ENCODE measurements at places on chromosomes 2 and 18. TPM values are rescaled to one million over a fixed set of nuclear protein-coding genes. Genes with fewer than 3 reads are reported as not detected.

DNA sequence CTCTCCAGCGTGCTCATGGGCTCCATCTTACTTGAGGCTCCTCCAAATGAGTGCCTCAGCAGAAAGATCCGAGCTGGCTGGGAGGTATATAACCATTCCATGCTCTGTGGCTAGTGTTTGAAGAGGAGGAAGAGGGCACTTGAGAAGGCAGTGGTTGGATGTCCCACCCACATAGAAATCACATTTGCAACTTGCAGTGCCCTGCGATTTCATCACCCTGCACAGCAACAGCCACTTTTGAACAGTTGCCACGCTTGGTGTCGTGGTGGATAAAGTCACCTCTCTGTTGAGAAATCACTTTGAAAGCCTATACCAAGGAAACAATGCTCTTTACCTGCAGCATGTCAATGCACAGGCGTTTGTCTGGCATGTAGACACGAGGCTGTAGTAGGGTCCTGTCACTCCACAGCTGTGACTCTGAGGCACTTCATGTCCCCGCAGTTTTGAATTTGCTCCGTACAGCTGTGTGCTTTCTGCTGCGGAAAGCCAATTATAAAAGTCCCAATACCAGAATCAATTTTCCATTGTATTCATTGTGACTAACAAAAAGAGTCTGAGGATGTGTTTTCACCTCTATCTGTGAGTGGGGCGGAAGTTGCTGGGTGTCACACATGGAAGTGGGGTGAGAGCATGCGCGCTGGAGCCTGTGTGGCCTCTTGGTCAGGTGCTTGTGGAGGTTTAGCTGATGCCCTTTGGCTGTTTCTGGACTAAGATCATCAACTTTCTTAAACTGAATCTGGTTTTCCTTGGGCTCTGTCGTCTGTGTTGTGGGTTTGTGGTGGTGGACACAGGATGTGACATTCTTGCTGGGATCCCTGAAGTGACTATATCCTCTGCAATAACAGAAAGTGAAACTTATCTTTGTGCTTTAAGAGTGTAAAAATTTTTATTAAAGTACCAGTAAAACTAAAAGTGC is 2.8 kb downstream of the CNDP2 start:
- peak; percentile 74 for DNase-seq

- no peak for DNase-seq
These were observed 7.8 kb upstream of the FZD7 start for GRCh38 chr2:202025816-202026215.

GRCh38 chr18:35971661-35972196 is 750 bp upstream of the RMP24 start:
- no peak for DNase-seq

PFN4 gene
- total RNA-seq, result 0.23 TPM

DNA sequence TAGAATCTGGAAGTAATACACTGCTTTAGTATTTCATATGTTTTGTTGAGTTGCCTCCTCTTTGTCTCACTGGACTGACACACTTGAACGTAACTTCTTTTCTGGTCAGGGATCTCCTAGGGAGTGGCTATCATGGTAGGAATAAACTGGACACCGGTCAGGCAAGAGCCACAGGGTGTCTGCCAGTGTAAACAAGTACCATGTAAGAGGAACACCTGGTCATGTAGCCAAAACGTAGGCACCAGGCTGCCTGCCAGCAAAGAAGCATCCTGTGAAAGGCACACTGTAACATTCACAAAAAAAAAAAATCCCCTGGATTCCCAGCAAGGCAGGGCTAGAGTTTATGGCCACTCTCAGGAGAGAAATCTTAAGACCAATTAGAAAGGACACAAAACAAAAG is 372.8 kb upstream of the RND3 start:
- DNase-seq, result no peak

GRCh38 chr2:235774153-235774870 is 280.5 kb downstream of the AGAP1 start:
- no peak for DNase-seq

DNA sequence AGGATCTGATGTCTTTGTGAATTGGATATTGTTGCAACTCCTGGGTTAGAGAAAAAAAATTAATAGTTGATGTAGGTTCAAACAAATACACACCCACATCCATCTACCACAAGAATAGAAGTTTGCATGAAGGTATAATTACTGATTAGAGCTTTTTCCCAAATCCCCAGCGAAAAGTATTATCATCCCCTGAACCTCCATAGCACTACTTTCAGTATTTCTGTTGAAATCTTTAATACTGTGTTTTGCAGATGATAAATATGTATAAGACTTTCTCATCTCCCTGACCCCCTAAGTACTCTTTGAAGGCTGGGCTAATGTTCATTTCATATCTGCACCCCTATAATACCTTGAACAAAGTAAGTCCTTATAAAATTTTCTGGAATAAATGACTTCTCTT is 6.4 kb downstream of the FN1 start:
- DNase-seq, result no peak

GRCh38 chr18:80000877-80001276 is 12.5 kb upstream of the TXNL4A start:
- DNase-seq, result no peak

DNA sequence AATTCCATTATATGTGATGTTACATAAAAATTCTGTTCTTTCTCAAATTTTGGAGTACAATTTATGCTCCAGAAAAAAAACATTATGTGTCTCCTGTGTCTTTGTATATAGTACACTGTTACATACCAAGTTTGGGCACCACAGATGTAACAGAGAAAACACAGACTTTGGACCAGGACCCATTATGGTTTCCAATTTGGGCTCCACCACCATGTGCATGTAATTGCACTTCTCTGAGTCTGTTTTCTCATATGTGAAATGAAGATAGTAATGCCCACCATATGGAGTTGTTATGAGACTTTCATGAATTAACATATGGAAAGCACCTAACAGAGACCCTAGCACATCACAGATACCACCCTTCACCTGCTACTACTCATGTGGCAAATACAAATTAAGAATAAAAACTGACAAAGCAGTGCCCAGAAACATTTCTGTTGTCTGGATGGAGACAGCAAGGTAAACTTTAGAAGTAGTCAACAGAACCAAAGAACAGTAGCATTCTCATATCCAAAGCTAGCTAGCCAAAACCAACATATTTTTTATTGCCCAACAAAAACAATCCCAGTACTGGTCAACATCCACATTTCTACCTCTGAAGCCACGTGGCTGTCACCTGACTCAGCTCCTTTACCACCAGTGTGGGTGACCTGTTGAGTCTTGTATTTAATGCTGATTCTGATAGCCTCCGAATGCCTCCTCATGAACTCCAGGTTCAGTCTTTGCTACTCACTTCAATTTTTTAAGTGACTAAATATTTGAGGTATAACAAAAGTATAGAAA is 42.9 kb downstream of the ANTXR1 start:
- DNase-seq, result no peak

ZNF892 gene
- 8.7 TPM for total RNA-seq

TPGS2 gene
- 232 TPM for total RNA-seq

GRCh38 chr18:79948719-79949411 is 2.6 kb downstream of the SLC66A2 start:
- DNase-seq, result no peak

- DNase-seq, result no peak
These were observed 22.2 kb downstream of the SKA1 start for GRCh38 chr18:50397023-50397422.

DNA sequence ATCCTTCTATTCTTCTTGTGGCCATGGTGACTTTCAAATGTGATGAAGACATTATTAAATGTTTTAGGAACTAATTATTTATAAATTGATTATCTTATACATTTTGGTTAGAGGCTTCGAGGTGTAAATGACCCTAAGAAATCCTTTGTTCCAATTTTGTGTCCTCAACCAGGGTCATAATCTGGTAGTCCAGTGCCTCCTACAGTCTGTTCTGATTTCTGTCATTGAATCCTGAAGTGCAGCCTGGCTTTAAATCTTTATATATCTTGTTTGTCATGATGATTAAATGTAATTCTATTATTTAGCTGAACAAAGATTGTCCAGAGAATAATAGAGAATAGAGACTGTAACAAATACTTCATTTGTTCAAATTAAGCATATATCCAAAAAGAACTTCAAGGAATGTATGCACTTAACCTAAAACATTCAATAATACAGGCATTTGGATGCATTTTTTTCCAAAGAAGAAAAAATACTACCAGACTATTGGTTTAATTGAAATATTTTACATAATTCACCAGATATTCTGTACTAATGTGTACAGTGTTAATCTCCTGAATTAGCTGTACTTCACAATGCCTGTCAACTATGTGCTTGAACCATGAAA is 89.8 kb downstream of the PRPF40A start:
- DNase-seq, result peak; percentile 73

- no peak for DNase-seq
These were observed 160.0 kb downstream of the CLIP4 start for GRCh38 chr2:29275186-29275585.

DNA sequence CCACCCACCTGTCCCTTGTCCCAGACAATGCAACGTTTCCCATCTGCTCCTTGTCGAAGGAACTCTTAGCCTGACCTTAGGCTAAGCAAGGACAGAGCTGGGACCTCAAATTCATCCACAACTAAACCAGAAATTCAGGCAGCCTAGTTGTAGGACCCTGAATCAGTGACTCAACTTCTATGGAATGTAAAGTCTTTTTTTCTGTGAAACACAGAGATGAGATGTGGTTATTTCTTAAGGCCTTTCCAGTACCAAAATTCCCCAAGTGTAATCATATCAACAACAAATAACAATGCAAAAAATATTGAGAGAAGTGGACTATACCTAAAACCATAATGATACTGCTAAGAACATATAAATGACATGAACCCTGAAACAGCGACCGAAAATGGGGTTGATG is 46.7 kb downstream of the EN1 start:
- no peak for DNase-seq

GALNT5 gene
- 0.09 TPM for total RNA-seq

GRCh38 chr18:75529394-75529793 is 101.9 kb upstream of the SMIM21 start:
- no peak for DNase-seq

DNA sequence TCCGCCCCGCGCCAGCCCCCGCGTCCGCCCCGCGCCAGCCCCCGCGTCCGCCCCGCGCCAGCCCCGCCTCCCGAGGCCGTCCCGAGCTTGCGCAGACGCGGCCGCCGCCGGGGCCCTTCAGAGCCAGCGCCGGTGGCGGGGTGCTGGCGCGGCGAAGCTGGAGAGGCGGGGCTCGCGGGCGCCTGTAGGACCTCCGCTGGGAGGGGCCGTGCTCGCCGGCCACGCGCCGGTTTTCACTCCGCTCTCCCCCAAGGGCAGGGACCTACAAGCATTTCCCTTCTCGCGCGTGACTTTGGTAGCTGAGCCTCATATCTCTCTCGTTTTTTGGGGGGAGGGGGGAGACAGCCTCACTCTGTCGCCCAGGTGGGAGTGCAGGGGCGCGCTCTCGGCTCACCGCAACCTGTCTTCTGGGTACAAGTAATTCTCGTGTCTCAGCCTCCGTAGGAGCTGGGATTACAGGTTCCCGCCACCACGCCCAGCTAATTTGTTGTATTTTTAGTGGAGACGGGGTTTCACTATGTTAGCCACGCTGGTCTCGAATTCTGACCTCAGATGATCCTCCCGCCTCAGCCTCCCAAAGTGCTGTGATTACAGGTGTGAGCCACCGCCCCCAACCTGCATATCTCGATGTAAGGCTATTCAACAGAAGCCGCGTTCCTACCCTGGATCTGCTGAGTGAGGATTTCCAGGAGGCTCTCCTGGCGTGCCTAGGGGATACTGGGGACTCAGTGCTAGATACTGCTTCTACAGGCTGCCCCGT is at the start of gene ZNF514:
Gene ZNF514, minus strand, starts transcription at position 159 of the 760 bp plus-strand sequence. CDS start 6,595 bp downstream, outside the sequence.
- peak; percentile 77 for DNase-seq

DNA sequence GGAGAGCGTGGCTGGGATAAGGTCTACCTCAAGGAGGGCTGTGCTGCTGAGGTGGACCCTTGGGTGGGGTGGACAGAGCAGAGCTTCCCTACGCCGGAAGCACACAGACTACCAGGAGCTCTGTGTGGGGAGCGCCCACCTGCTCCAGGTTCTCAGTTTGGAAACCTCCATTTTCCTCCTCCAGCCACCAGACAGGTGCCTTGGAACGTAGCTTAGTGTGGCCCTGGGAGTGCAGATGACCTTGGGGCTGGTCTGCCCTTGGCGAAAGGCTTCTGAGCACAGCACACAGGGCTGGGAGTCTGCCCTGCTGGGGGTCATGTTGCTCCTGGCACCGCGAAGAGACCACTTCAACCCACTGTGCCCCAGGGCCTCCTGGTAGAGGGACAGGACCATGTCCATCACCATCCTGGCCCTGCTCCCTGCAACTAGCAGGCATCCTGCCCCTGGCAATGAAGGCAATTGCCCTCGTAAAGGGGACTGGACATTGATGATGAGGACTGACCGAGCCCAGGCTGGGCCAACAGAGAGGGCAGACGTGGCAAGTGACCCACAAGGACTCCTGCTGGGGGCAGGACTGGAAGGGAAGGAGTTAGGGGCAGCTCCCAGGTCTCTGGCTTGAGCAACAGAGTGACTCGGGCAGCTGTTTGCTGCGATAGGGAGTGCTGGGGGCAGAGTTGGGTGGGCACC is 214.7 kb downstream of the CYP26B1 start:
- no peak for DNase-seq

DNA sequence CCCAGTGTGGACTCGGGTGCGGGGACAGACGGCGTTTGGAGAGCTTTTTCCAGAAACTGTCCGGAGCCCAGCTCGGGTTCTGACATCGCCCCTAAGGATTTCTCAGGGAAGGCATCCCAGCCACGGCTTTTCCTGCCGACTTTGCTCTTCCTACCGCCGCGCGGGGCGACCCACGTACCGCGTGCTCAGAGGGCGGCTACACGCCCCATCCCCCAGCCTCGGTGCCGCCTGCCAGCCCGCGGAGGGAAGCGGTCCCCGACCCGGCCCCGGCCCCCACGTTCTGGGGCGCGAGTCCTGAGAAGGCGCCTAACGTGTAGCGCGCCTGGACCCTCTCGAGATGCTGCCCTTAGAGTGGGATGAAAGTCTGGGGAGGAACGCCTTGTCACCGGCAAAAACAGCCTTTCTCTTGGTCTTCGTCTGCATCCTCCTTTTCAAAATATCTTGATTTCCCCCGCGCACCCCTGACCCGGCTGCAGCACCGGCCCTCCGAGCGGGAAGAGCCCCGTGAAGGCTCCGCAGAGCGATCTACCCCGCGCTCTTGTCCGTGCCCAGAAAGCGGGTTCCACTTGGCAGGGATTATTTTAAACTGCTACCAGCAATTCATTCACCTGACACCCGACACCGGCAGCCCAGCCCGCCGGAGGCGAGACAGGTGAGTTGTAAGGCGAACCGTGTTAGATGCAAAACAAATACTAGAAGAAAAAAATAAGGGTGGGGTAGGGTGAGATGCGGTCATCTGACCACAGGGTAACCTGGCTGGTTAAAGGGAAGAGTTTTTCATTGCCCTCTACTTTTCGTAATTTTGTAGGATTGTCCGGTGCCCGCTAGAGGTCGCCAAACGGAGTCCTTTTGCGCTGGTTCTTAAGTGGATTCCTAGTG is 812 bp upstream of the KCNG3 start:
- DNase-seq, result peak; percentile 85

GRCh38 chr2:7719876-7720275 is 802.7 kb downstream of the RNF144A start:
- DNase-seq, result no peak

OSR1 gene
- total RNA-seq, result 0.17 TPM

CETN1 gene
- not detected for total RNA-seq

GRCh38 chr2:162746310-162746709 is 92.3 kb downstream of the KCNH7 start:
- no peak for DNase-seq

CCDC68 gene
- total RNA-seq, result 2.1 TPM

All from dermis blood vessel endothelial cell (primary cell).